Activated CD8-positive, alpha-beta memory T cell treated with anti-CD3 and anti-CD28 coated beads, Interleukin-2, amount 10 ng/mL, durations not matched to agents 7 days and 5 days (primary cell): ENCODE measurements at places on chromosomes 2 and 18. TPM values are rescaled to one million over a fixed set of nuclear protein-coding genes. Genes with fewer than 3 reads are reported as not detected.

GRCh38 chr2:134739879-134740301, 21.1 kb upstream of the TMEM163 start:
- no peaks in the 10 kb centered on the region for H3K36me3 ChIP-seq
- H3K27ac ChIP-seq, result no peak overlapping the region
- DNase-seq, result no peak
- peaks cover 2% of the 10 kb centered on the region for H3K4me1 ChIP-seq
- no peak overlapping the region for H3K4me3 ChIP-seq

Gene RNF138
- total RNA-seq, result 72.9 TPM

- no peak for DNase-seq
- H3K4me1 ChIP-seq, result peaks cover 6% of the 10 kb centered on the region
- H3K27me3 ChIP-seq, result no peaks in the 10 kb centered on the region
- H3K27ac ChIP-seq, result no peak overlapping the region
Observed at GRCh38 chr18:212780-213179, 54.4 kb downstream of the USP14 start.

Gene WDR7
- total RNA-seq, result 43.3 TPM

DNA sequence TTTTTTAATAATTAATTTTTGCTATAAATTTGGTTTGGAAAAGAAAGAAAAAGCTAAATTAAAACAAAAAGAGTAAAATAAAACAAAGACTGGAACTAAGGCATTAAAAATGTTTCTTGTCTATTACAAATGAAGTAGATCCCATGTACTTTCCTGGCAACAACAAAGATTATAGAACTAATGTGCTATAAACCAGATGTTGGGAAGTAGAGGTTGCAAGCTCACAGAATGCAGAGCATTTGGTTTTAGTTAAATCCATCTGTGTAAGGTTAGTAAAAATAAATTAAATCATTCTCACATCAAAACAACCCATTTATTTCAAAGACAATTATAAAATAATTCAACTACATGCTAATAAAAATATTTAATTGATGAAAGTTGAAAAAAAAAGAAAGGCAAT, 157.2 kb upstream of the ZC3H15 start:
- H3K4me1 ChIP-seq, result no peaks in the 10 kb centered on the region
- no peak overlapping the region for H3K4me3 ChIP-seq
- no peak for DNase-seq

GRCh38 chr18:3874581-3874980, 424.6 kb downstream of the TGIF1 start:
- H3K4me1 ChIP-seq, result no peaks in the 10 kb centered on the region
- no peak overlapping the region for H3K4me3 ChIP-seq
- no peaks in the 10 kb centered on the region for H3K36me3 ChIP-seq

DNA sequence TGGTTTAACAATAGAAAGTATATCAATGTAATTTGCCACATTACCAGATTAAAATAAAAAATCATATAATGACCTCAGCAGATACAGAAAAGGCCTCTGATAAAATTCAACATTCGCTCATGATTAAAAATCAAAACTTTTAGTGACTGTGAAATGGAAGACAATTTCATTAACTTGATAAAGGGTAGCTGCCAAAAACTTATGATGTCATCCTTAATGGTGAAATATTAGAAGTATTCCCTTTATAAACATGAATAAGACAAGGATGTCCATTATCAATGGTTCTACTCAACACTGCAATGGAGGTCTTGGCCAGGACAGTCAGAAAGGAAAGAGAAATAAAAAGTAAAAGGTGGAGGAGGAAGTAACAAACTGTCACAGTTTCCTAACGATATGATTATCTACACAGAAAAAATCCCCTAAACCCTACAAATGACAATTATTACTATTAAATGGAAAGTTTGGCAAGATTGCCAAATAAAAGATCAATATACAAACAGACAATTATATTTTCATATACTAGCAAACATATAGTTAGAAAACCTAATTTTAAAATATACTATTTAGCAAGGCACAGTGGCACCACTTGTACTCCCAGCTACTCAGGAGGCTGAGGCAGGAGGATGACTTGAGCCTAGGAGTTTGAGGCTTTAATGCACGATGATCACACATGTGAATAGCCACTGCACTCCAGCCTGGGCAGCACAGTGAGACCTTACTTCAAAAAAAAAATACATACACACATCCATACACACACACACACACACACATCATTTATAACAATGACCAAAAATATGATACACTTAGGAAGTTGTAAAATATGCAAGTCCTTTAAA, 12.8 kb downstream of the METTL8 start:
- H3K4me3 ChIP-seq, result no peak overlapping the region
- no peak for DNase-seq
- no peaks in the 10 kb centered on the region for H3K27me3 ChIP-seq
- H3K4me1 ChIP-seq, result peaks cover 18% of the 10 kb centered on the region

- H3K4me1 ChIP-seq, result no peaks in the 10 kb centered on the region
- H3K27me3 ChIP-seq, result no peaks in the 10 kb centered on the region
- no peaks in the 10 kb centered on the region for H3K36me3 ChIP-seq
- H3K27ac ChIP-seq, result no peak overlapping the region
- no peak overlapping the region for H3K4me3 ChIP-seq
Observed at GRCh38 chr2:150548527-150548926, 61.1 kb upstream of the RND3 start.

Gene CHRNA1
- not detected for total RNA-seq

DNA sequence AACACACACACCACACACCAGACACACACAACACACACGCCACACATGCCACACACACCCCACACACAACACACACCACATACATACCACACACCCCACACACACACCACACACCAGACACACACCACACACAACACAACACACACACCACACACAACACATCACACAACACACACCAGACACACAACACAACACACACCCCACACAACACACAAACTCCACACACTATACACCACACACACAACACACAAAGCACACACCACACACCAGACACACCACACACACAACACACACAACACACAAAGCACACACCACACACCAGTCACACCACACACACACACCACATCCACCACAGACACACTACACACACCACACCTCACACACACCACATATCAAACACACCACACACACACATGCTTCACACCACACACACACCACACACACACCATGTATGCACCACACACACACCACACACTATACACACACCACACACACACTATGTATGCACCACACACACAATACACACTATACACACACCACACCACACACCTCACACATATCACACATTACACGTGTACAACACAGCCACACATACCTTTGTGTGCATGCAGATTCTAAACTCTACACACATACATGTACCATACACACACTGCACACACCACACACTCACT, 72.2 kb downstream of the TMEM18 start:
- no peaks in the 10 kb centered on the region for H3K36me3 ChIP-seq
- H3K4me1 ChIP-seq, result no peaks in the 10 kb centered on the region
- no peak overlapping the region for H3K27ac ChIP-seq
- no peak overlapping the region for H3K4me3 ChIP-seq
- DNase-seq, result no peak

- H3K4me3 ChIP-seq, result no peak overlapping the region
- DNase-seq, result no peak
- no peak overlapping the region for H3K27ac ChIP-seq
- H3K4me1 ChIP-seq, result peaks cover 3% of the 10 kb centered on the region
Observed at GRCh38 chr2:8009010-8009597, 672.8 kb upstream of the ID2 start.

DNA sequence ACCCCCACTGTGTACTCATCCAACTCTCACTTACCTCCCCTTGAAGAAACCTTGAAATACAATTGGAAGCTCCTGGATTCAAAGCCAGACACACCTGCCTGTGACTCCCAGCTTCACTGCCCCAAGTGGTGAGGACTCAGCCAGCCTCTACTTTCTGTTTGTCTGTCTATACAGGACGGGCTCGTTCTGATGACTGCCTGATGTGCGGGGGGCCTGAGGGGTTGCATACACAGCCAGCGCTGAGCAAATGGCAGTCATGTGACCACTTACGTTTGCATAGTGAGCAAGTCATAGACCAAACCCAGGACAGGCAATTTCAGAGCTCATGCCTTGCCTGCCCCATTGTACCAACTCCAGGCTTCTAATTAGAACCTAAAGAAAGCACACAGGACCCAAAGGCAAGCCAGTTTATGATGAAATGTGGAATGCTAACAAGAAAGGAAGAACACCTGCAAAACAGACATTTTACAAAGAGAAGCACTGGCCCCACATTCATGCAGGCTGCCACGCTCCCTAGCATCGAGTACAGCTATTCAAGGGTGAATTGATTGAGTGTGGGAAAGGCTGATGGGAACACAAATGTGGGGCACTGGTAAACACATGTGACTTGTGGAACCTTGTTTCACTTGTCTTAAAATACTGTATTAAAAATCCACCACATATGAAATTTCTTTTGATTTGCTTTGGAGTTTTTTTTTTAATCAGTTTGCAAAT, 137.8 kb downstream of the LNPK start:
- no peaks in the 10 kb centered on the region for H3K4me1 ChIP-seq
- no peak overlapping the region for H3K27ac ChIP-seq
- no peak overlapping the region for H3K4me3 ChIP-seq
- H3K36me3 ChIP-seq, result no peaks in the 10 kb centered on the region
- H3K27me3 ChIP-seq, result peaks cover 2% of the 10 kb centered on the region

Gene TSPYL6
- not detected for total RNA-seq

GRCh38 chr2:101736233-101736632, 38.7 kb downstream of the MAP4K4 start:
- DNase-seq, result no peak
- H3K27ac ChIP-seq, result no peak overlapping the region
- peaks cover 43% of the 10 kb centered on the region for H3K4me1 ChIP-seq
- H3K27me3 ChIP-seq, result no peaks in the 10 kb centered on the region
- H3K36me3 ChIP-seq, result peaks cover 2% of the 10 kb centered on the region

DNA sequence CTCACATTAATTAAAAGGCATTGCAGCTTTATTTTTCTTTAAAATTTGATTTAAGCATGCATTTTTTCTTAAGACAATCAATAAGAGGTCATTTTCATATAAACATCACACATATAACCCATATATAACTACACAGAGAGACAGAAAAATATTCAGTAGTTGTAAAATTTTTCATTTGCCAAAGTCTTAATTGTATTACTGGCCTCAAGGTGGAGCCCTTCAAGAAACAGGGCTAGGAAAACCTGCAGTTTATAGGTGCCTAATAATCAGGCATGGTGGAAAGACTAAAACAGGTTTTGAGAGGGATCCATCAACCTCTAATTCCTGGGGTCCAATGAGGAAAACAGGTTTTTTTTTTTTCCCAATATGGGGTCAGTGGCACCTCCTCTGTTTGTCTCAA, 71.3 kb upstream of the ZNF804A start:
- no peak for DNase-seq
- no peak overlapping the region for H3K4me3 ChIP-seq
- H3K27ac ChIP-seq, result no peak overlapping the region
- no peaks in the 10 kb centered on the region for H3K4me1 ChIP-seq
- no peaks in the 10 kb centered on the region for H3K36me3 ChIP-seq

Gene FBXO36
- total RNA-seq, result 0.54 TPM

DNA sequence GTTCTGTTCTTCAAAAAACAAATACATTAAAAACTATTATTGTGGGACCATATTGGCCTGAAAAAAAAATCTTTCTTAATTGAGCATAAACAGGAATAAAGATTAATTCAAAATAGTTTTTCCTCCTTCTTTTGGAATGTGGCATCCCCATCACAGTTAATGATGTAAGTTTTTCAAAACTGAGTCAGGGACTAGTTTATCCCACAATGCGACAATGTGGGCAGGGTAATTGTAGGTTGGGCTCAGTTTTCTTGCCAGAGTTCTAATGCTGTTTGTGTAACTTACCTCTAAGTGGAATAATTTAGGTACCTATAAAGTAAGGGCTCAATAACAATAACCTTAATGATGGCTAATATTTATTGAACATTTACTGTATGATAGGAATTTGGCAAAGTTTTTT, 82.0 kb downstream of the PMS1 start:
- no peaks in the 10 kb centered on the region for H3K27me3 ChIP-seq
- H3K36me3 ChIP-seq, result peaks cover 36% of the 10 kb centered on the region
- no peak overlapping the region for H3K4me3 ChIP-seq

GRCh38 chr2:238255636-238256035, 15.8 kb upstream of the HES6 start:
- no peak overlapping the region for H3K27ac ChIP-seq
- no peaks in the 10 kb centered on the region for H3K36me3 ChIP-seq
- H3K27me3 ChIP-seq, result no peaks in the 10 kb centered on the region
- no peak for DNase-seq

Gene NEDD4L
- 1.4 TPM for total RNA-seq

GRCh38 chr2:224837558-224837957, 121.4 kb upstream of the CCDC195 start:
- DNase-seq, result no peak
- H3K27ac ChIP-seq, result no peak overlapping the region
- H3K27me3 ChIP-seq, result no peaks in the 10 kb centered on the region

Gene PDE11A
- not detected for total RNA-seq

Gene RRM2
- total RNA-seq, result 648 TPM

Gene PRKAG3
- not detected for total RNA-seq

- no peaks in the 10 kb centered on the region for H3K36me3 ChIP-seq
- no peak overlapping the region for H3K27ac ChIP-seq
- no peak overlapping the region for H3K4me3 ChIP-seq
- H3K27me3 ChIP-seq, result peaks cover 6% of the 10 kb centered on the region
- no peak for DNase-seq
Observed at GRCh38 chr2:19776941-19777514, 124.8 kb downstream of the TTC32 start.

GRCh38 chr2:233793465-233794127, 15.5 kb downstream of the MROH2A start:
- H3K27ac ChIP-seq, result no peak overlapping the region
- no peak overlapping the region for H3K4me3 ChIP-seq
- H3K4me1 ChIP-seq, result no peaks in the 10 kb centered on the region
- no peaks in the 10 kb centered on the region for H3K27me3 ChIP-seq

DNA sequence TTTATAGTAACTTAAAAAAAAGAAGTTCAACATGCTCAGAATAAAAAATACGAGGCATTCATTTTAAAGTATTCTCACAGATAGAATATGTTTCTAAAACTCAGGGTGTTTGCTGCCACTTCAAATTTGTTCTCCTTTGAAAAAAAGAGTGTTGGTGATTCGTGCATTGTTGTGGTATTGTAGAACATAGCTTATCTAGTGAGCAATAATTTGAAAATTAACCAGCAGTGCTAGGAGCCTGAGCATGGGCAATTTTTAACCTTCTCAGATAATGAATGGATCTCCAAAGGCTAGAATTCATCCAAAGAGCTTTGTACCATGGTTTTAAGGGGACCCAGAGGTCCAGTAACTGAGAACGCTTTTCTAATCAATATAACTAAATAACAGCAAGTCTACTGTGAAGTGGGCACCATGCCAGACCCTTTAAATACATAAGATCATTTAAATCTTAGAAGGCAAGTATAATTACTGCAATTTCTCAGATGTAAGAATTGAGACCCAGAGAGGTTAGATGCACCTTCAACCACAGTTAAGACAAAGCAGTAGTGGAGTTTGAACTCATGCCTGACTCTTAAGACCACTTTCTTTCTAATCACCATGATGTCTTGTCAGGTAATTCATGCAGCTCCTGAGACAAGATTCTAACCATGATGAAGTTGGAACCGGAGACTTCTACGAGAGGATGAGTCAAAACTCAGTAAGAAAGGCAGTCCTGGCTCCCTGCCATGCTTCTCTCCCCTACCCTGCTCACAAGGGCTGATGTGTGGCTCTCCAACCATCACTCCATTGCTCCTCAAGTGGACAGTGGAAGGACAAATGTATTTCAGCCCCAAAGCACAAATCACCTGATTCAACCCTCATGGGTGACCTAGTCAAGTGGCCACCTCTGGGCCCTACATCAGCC, 3.4 kb downstream of the CYRIA start:
- H3K27ac ChIP-seq, result no peak overlapping the region
- peaks cover 11% of the 10 kb centered on the region for H3K4me1 ChIP-seq
- no peaks in the 10 kb centered on the region for H3K36me3 ChIP-seq

- no peak overlapping the region for H3K27ac ChIP-seq
- H3K36me3 ChIP-seq, result no peaks in the 10 kb centered on the region
- no peak overlapping the region for H3K4me3 ChIP-seq
- peaks cover 11% of the 10 kb centered on the region for H3K27me3 ChIP-seq
- no peaks in the 10 kb centered on the region for H3K4me1 ChIP-seq
Observed at GRCh38 chr18:62026586-62026985, 133.8 kb upstream of the RNF152 start.
